Fibroblast of skin of abdomen (primary cell): ENCODE measurements at places on chromosomes 16 and 17.

- no peak for DNase-seq
Measured at GRCh38 chr16:81715358-81716196, 63.5 kb upstream of the PLCG2 start.

GRCh38 chr17:33303254-33303653 is 10.2 kb upstream of the ASIC2 start:
- DNase-seq: no peak

GRCh38 chr16:80976946-80977345 is 29.7 kb downstream of the CMC2 start:
- DNase-seq: no peak

GRCh38 chr17:34420254-34420766 is 57.3 kb upstream of the CCL1 start:
- DNase-seq: peak; percentile 45

DNA sequence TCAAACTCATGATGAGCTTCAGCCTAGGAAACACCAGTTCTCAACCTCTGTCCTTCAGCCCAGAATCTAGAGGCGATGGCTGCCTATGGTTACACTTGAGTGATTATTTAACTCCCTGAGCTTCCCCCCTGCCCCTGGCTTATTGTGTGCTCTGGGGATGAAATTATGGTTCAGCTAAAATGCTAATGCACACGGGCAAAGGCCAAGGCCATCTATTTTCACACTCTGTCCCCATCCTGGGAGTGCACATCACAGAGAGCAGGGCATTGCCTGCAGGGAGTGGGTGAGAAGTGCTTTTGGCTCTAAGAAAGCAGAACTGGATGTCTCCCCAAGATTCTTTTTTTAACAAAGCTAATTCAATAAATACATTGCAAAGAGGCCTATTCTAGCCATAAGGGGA is 21.6 kb upstream of the CACNG5 start:
- no peak for DNase-seq

DNA sequence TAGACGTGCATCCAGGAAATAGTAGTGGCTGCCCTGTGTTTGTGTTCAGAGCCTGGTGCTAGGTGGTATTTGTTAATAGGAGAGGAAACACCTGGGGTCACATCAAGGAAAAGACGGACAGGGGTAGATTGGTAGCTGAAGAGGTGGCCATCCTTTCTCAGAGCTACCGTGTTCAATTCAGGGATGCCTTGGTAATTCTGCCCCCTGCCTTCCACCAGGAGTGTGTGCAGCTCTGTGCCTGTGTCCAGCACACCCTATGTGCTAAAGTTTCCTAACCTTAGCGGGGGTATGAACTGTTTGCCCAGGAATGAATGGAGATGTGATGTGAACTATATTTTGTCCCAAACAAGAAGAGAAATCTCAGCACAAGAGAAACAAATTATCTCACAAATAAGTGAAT is 174.1 kb upstream of the MPHOSPH6 start:
- DNase-seq: no peak

DNA sequence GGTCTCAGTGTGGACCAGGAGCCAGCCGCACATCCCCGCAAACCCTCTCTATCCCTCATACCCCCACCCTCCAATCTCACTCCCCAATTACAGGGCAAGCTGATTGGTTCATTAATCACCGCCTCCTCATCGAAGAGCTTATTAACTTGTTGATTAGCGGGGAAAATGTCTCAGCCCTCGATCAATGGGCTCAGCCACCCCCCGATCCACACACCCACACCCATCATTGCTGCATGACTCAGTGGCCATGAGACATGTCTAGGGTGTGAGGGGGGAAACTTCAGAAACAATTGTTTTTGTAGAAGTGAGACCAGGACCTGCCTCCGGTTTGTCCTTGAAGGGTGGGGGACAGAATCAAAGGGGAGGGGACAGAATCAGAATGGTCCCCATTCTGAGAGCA is 2.5 kb upstream of the PYY start:
- DNase-seq: no peak

GRCh38 chr16:48608871-48609651 is 919 bp downstream of the N4BP1 start:
- DNase-seq: no peak

DNA sequence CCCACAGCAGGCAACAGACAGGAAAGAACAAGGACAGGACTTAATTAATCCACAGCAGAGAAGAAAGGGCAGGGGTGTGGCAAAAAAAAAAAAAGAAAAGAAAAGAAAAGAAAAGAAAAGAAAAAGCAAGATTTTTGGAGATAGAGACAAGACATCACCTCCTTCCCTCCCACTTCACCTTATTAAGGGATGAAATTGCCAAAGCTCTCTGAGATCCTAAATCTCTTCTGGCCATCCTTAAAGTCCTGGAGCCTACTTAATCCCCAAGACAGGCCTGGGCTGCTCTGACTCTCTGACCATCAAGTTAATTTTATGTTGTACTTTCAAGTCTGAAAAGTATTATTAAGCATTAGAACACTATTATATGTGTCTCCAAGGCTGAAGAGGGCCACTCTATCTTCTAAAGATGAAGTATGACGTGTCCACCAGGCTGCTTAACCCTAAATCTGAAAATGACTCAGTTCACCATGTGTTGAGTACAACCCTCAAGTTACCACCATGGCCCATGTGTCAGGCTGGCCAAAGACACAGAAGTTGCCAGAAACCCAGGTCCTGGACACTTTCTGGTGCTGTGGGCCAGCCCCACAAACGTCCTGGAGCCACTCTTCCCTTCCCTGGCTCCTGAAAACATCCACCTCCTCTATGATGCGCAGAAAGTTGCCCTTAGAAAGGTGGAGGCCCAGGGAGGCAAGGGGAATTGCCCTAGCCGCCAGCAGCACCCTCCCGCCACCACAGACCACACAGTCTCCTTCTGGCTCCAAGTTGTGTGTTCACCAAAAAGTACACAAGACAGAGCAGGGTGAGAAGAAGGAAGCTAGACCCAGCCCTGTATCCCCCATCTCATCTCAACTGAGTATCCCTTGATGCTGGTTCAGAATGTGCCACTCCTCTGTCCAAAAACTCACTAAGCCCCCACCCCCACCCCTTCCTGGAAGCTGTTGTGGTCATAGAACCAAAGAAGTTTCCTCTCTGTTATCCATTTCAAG is 2.7 kb downstream of the SOCS1 start:
- no peak for DNase-seq

GRCh38 chr17:44892250-44892649 is 7.0 kb downstream of the EFTUD2 start:
- DNase-seq: no peak

GRCh38 chr17:82384051-82384729 is 12.6 kb downstream of the UTS2R start:
- DNase-seq: no peak

- no peak for DNase-seq
Measured at GRCh38 chr16:60181536-60181935, 1447.4 kb upstream of the GOT2 start.

- no peak for DNase-seq
Measured at GRCh38 chr17:41013181-41013580, 4.3 kb upstream of the KRTAP3-1 start.

GRCh38 chr17:65364438-65364837 is 197.0 kb downstream of the AXIN2 start:
- no peak for DNase-seq

GRCh38 chr17:37405955-37406634 is 541 bp downstream of the ACACA start:
- DNase-seq: no peak

DNA sequence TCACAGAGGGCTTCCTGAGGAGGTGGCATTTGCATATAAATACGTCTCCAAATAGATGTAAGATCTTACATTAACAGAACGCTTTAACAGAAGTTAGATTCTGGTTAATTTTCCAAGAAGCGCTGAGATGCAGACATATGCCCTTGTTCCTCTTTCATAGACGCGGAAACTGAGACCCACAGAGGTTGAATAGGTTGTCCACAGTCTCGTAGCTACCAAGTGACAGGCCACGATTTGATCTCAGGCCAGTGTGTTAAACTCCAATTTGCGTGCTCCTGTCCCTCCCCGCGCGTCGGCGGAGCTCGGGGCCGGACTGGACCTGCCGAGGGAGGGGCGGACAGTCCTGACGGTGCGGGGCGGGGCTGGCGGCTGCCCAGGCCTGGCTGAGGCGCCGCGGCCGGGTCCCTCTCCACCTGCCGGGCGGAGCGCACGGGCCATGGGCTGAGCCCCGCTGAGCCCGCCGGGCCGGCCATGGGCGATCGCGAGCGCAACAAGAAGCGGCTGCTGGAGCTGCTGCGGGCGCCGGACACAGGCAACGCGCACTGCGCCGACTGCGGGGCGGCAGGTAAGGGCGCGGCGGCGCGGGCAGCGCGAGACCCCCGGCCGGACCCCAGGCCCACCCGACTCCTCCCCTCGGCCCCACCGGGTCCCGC is at the start of gene ADAP2:
Gene ADAP2, plus strand, starts transcription at position 402 of the 653 bp plus-strand sequence. Its CDS starts 70 bp downstream, at position 472.
- DNase-seq: no peak

- no peak for DNase-seq
Measured at GRCh38 chr17:69581061-69581961, 166.8 kb downstream of the MAP2K6 start.

DNA sequence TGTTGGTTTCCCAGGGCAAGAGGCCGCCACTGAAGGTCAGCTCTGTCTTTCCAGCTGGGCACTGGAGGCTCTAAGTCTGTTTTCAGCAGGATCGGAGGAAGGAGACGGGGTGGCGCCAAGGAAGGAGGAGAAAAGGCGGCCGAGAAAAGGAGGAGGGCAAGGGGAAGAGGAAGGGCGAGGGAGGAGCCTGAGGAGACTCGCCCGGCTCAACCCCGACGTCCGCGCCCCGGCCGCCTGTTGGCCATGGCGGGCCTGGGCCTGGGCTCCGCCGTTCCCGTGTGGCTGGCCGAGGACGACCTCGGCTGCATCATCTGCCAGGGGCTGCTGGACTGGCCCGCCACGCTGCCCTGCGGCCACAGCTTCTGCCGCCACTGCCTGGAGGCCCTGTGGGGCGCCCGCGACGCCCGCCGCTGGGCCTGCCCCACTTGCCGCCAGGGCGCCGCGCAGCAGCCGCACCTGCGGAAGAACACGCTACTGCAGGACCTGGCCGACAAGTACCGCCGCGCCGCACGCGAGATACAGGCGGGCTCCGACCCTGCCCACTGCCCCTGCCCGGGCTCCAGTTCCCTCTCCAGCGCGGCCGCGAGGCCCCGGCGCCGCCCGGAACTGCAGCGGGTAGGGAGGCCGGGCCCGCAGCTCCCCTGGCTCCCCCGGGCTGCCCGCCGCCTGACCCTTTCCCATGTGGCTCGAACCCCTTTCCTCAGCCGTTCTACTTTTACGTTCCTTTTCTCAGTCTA is at the start of gene RNF135:
Gene RNF135, plus strand, starts transcription at position 209 of the 737 bp plus-strand sequence. Its CDS starts 35 bp downstream, at position 244.
- peak; percentile 86 for DNase-seq

DNA sequence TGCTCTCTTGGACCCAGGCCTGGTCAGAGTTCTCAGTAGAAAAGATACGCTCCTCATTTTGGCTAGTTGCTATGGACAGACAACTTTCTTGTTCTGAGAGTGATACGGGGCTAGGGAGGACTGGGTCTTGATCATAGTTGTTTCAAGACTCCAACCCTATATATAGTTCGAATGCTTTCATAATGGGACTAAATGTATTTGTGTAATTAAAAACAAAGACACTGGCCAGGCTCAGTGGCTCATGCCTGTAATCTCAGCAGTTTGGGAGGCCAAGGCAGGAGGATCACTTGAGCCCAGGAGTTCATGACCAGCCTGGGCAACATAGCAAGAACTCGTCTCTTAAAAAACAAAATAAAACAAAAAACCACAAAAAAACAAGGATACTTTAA is 17.7 kb downstream of the SLC7A6 start:
- DNase-seq: no peak

- no peak for DNase-seq
Measured at GRCh38 chr17:19022128-19022527, 17.6 kb upstream of the FAM83G start.

GRCh38 chr16:56336071-56336688 is 89.2 kb downstream of the AMFR start:
- DNase-seq: no peak

DNA sequence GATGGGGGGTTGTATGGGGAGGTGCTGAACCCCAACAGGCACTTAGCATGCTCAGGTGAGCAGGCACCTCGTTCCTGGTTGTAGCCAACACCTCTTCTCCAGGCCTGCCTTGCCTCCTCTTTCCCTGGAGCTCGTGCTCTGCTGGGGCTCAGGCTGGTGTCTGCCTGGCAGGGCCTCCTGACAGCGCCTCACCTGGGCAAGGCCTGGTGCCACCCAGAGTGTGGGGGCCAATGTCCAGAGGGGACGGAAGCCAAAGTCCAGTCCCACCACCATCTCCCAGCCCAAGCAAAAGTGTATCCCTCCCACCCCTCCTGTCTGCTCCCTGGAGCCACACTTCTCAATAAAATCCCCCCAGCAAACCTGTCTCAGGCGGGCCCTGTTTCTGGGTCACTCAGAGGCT is 304.2 kb upstream of the TNRC6C start:
- DNase-seq: no peak

DNA sequence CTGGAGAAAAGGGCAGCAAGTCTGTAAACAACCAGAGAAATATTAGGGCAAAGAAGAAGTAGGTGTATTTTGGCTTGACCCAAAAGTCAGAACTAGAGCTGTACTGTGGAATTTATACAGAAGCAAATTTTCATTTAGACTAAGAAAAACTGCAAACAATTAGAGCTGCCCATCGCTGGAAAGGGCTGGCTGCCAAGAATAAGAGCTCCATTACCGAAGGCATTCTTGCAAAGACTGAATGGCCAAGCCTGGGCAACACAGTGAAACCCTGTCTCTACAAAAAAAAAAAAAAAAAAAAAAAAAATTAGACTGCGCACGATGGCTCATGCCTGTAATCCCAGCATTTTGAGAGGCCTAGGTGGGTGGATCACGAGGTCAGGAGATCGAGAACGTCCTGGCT is 53.9 kb upstream of the TMC5 start:
- no peak for DNase-seq

- DNase-seq: no peak
Measured at GRCh38 chr16:86381491-86381890, 128.8 kb upstream of the FOXF1 start.

- peak; percentile 79 for DNase-seq
Measured at GRCh38 chr17:48510761-48511604, 19.8 kb downstream of the HOXB1 start.

DNA sequence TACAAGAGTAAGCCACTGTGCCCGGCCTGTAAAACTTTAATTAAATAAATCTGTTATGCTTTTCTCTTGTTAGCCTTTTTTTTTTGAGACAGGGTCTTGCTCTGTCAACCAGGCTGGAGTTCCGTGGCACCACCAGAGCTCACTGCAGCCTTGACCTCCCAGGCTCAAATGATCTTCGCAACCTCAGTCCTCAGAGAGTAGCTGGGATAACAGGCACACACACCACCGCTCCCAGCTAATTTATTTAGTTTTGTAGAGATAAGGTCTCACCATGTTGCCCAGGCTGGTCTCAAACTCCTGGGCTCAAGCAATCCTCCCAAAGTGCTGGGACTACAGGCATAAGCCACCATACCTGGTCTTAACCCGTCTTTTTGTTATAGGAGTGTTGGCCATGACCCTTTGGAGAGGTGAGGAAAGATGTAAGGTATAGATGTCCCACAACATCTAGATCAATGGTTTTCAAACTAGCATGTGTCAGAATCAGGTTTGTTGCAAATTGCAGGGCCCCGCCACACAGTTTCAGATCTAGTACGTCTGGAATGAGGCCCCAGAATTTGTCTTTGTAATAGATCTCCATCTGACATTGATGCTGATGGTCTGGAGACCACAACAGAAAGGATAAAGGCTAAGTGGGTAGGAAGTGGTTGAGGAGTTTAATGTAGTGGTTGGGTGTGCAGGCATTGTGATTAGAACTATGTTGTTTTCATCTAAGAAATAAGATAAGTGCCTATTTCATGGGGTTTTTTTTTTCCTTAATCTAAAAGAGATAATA is 4.3 kb upstream of the GGA2 start:
- no peak for DNase-seq
